ENCODE measurements at places on chromosomes 7 and 10. TPM values are rescaled to one million over a fixed set of nuclear protein-coding genes. Genes with fewer than 3 reads are reported as not detected.

PPP2R2D gene
- 22.1 TPM for total RNA-seq

WDFY4 gene
- total RNA-seq = 0.66 TPM

AVPI1 gene
- 31.8 TPM for total RNA-seq

ANKRD30A gene
- total RNA-seq = not detected

EVX1 gene
- not detected for total RNA-seq

RAPGEF5 gene
- total RNA-seq = 1.5 TPM

GRCh38 chr10:16887565-16887964 lies 70.3 kb upstream of the RSU1 start:
- DNase-seq = peak; percentile 81

DNA sequence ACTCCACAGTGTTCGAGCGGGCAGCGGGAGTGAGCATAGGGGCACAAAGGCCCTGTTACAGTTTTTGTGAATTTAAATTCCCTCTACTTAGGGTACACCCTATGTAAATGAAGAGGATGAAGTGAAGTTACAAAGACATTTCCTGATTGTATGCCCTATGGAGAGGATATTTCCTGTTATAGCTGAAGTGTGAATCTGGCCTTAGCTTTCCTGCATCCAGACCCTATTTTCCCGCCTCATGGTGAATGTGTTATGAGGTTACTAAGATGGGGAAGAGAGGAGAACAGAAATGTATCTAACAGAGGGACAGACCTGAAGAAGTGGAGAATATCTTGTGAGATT lies 37.8 kb upstream of the COMMD3 start:
- no peak for DNase-seq

GRCh38 chr7:92648067-92648466 lies 57.9 kb upstream of the FAM133B start:
- DNase-seq = no peak

DNA sequence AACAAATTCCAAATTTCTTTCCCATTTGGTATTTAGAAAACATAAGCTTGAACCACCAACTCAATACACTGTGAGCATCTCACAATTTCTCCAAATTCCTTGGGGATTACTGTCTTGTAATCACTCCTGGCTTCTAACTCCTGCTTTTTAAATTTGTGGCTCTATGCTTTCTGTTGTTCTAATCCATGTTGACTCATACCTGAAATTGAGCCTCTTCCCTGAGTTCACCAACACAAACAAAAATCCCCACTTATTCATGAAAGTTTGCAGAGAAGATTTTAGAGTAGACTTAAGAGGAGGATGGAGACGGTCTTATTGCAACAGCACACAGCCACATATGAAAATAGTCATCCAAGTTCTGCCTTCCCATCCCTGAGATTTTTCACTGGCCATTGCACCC lies 252.5 kb downstream of the PTEN start:
- peak; percentile 77 for DNase-seq

DNA sequence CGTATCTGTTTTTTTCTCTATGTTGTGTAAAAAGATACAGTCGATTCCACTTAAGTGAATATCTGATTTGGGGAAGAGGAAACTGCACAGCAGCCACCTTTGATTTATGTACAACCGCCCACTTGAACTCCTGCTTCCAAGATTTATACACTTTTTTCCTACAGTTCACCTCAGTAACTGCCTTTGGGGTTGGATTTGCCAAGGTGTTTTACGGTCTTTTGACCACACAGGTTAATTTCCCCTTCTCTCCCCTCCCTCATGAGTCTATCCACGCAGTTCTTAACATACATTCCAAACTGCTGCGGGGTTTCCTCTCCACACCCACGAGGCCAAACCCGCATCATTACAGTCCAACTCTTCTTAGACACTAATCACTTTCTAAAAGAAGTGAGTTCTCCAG lies 277.0 kb downstream of the USP6NL start:
- no peak for DNase-seq

DNA sequence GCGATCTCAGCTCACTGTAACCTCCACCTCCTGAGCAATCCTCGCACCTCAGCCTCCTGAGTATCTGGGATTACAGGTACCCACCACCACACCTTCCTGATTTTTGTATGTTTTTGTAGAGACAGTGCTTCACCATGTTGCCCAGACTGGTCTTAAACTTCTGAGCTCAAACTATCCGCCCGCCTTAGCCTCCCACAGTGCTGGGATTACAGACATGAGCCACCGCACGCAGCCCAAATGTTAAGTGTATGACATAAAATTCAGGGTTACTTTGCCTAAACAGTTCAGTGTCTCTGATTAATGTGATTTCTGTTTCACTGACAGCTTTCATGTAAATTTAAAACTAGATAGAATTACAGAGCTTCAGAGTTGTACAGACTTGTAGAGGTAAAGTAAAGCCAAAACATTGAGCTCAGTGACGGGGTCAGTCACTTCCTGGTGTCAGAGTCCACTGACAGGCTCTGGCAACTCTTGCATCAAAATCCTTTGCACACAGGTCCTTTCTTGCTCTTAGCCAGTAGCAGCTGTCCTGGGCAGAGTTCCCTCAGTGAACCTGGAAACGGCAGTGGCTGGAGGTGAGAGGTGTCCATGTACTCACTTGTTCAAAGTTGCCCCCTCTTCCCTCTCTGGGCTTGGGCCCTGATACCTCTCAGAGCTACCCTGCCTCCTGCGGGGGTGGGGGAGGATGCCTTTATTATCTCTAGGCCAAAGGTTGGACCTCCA lies 33.7 kb downstream of the MGMT start:
- DNase-seq = no peak

DNA sequence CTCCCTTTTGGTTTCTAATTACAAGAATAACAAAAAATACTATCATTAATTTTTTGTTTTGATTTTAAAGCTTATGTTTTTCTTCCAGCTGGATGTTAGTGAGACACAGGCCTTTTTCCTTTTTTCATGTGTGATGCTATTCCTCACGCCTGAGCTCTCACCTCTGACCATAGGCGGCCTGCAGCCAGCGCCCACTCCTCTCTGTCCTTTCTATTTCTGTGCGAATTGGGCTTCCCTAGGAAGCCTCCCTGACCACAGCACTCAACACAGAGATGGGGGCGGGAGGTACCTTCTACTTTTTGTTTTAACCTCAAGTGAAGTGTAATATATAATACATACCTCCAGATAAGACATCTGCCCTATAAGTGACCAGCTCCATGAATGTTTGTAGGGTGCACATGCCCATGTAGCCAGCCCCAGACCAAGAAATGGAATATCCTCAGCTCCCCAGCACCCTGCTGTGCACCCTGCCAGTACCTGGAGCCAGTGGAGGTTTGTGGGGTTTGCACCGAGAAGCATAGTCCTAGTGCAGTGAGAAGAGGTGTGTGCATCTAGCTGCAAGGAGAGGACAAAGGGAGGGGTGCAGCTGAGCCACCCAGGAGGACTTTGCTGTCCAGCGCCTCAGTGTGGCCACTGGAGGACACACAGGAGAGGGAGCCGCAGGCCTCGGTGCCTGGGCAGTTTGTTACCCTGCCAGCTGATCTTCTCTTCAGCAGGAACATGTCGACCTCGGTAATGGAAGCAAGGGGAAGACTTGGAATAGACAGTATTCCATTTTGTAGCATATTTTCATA lies 38.5 kb downstream of the BNIP3 start:
- no peak for DNase-seq

DNA sequence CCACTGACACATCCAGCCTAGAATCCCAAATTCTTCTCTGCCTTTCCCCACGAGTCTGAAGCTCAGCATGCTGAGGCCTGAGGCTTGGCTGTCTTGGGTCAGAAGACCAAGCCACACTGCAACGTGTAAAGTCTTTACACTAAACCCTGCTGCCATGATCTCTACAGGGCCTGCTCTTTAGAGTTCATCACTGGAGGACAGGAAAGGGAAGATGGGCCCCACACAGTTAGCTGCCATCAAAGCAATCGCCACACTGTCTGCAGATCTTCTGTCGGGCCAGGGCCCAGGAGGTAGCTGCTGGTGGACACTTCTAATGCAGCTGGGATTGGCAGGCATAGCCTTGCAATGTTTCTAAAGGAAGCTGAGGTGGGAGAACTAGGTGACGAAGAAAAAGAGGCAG lies 8.4 kb upstream of the TECTB start:
- no peak for DNase-seq

GRCh38 chr7:93232673-93233018 lies 480 bp downstream of the VPS50 start:
- DNase-seq = no peak

- no peak for DNase-seq
Observed at GRCh38 chr10:28987555-28988320, 301.1 kb upstream of the LYZL1 start.

GRCh38 chr7:104130726-104131125 lies 77.1 kb downstream of the ORC5 start:
- peak; percentile 57 for DNase-seq

DNA sequence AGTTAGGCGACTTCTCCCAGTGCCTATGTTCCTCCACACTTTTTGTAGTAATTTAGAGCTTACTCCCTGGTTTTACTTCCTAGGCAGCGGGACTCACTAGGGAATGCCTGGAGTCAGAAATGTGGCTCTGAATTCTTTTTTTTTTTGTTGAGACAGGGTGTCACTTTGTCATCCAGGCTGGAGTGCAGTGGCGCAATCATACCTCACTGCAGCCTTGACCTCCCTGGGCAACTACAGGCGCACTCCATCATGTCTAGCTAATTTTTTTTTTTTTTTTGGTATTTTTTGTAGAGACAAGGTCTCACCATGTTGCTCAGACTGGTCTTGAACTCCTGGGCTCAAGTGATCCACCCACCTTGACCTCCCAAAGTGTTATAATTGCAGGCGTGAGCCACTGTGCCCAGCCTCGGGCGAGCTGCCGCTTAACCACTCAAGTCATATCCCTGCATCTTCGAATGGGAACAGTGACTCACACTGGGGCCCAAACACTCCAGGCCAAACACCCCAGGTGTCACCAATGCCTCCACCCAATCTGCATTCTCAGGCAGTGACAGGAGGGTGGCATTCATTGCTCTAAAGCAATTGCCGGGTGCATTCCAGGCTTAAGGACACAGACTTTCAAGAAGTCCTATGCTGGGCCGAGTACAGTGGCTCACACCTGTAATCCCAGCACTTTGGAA lies 19.6 kb downstream of the RGS10 start:
- no peak for DNase-seq

DNA sequence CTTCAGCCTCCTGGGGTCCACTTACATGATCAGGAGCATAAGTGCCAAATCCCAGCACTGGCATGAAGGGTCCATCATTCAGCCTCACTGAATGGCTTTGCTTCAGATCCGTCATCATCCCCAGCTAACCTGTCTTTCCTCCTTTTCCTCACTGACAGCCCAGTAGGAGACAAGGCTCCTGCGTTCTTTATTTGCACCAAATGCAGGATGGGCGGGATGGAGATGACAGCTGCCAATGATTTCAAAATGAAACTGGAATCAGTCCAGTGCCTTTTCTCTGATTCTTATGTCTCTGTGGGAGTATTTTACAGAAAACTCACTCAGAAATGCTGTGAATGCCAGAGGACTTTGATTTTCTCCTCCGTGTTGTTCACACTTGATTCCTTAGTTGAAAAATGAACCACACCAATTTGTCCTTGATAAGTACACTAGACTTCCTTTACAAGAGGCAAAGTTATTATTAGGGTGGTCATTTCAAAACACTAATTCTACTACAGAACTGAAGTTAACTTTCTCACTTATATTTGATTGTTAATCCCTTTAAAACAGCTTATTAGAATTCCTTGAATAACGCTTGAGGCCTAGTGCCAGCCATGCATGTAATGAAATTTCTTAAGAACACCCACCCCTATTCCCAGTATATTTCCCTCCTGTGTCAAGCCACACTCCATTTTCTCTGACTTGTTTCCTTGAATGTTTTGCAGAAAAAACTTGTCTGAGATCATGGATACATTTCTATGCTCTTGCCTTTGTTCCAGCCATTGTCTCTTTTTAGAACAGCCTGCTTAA lies at the start of gene AKR1C8:
TSS of gene AKR1C8 (minus strand) at position 164 of the 789 bp plus-strand sequence. CDS start at position 118, 46 bp downstream.
- no peak for DNase-seq

DNA sequence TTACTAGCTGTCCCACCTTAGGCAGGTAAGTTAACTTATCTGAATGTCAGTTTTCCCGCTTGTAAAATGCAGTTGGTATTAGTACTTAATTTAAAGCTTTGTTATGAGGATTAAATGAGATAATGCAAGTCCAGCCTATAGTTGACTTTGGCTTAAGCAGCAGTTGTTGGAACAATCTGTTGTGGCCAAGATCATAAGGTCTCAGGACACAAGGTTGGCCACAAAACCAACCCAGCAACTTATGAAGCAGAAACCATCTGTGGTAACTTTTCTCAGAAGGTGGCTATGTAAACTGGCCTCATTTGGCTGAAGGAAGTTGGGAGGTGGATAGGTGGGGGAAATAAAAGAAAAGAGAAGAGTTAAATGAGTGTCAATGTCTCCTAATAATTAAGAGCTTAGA lies 29.4 kb downstream of the ENTPD1 start:
- no peak for DNase-seq

GRCh38 chr10:116151076-116151475 lies 121.9 kb downstream of the GFRA1 start:
- DNase-seq = no peak

GRCh38 chr7:45102785-45103712 lies 8.4 kb downstream of the TBRG4 start:
- no peak for DNase-seq

- DNase-seq = no peak
Observed at GRCh38 chr7:31121601-31122000, 69.5 kb downstream of the ADCYAP1R1 start.

- peak; percentile 51 for DNase-seq
Observed at GRCh38 chr10:102431452-102432124, 786 bp downstream of the CUEDC2 start.

DNA sequence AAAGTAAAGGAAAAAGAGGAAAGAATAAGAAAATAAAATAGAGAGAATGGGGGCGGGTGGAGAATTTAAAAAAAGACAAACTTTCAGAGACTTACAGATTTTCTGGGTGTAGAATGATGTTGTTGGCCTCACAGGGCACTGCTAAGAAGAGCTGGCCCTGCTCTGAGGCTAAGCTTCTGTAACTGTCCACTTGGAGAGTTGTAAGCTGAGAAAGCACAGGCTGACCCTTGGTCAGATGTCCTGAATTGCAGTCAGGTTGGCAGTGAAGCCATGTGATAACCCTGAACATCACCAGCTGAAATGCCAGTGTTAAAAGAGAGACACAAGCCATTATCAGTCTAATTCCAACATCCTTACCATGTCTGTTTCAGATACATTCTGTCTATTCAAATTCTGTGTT lies 272.1 kb upstream of the SORCS1 start:
- no peak for DNase-seq

DNA sequence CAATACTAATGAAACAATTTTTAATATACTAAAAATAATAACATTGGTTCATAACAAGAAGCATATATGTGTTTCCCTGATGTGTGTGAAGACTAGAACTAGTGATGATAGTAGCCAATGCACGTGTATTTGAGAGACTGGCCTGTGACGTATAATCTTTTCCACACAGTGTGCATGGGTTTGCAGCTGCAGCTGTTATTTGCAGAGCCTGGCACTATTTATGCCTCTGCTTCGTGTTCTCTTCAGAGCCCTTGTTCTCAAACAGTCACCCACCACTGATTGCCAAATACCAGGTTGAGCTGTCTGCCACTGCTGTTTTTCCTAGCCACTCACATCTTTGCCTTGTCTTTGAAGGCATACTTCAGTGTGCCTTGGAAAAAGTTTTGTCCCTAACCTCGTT lies 531.7 kb downstream of the ETV1 start:
- no peak for DNase-seq

DNA sequence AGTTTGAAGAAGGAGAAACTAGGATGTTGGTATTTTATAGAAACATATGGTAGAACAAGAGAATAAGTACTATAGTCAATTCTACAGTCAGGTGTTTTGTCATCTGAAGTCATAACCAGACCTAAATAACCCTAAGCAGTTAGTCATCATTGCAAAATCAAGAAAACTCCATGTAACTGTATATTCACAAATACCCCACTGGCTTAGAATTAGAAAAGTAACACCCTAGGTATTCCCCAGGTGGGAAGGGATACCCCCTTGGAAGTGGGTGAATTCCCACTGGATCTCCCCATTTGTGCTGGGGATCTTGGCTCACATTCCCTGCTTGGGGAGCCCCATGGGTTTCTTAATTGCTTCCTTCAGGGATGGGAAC lies 45.9 kb upstream of the ITGB8 start:
- no peak for DNase-seq
